Uterus (tissue), 4 donors: ENCODE measurements at places on chromosomes 3 and 15. TPM values are rescaled to one million over a fixed set of nuclear protein-coding genes. Genes with fewer than 3 reads are reported as not detected.

Gene A4GNT
- total RNA-seq = not detected

DNA sequence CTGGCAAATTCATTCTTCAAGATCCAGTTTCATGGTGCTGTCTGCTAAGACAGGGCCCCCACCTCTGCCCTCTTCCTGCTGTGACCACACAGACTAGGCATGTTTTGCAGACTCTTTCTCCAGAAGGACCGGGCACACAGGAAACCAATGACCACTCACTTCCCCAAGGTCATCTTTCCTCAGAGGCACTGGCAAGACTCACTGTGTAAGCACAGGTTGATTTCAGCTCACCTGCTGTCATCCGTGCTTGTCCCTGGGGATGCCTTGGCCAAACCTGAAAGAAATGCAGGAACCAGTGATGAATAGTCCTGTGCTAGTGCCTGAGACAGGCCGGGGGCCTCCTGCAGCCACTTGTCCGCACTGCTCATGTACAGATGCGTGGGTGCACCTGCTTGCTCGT is 33.5 kb downstream of the ALS2CL start:
- DNase-seq = no peak

- no peak for DNase-seq
Observed at GRCh38 chr3:190272747-190273146, 49.5 kb downstream of the CLDN1 start.

- no peak for DNase-seq
Observed at GRCh38 chr3:151156618-151157216, 46.3 kb downstream of the GPR171 start.

DNA sequence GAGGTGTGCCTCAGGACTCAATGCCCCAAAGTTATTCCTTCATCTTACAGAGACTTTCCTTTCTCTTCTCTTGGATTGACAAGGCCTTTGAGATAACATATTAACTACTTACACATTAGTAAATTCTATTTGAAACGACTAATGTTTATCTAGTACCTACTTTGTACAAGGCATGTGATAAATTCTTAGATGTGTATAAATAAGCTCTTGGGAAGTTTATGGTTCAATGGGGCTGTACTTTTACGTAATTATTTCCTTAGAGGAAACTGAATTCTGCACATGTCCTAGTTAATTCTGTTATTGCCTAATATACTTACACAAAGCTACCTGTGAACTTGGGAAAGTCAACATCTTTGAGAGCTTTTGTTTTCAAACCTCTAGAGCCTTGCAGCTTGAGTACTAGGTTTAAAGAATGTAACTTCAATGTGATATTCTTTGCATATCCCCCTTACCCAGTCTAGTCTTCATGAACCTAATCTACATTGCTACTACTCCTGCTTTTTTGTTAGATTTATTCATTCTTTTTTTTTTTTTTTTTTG is 58.5 kb upstream of the RAP2B start:
- DNase-seq = no peak

GRCh38 chr3:194275721-194276120 is 75.4 kb downstream of the CPN2 start:
- peak; percentile 15 for DNase-seq

Gene ARPIN
- 8.2 TPM for total RNA-seq

Gene RAB6B
- total RNA-seq = 12.0 TPM

DNA sequence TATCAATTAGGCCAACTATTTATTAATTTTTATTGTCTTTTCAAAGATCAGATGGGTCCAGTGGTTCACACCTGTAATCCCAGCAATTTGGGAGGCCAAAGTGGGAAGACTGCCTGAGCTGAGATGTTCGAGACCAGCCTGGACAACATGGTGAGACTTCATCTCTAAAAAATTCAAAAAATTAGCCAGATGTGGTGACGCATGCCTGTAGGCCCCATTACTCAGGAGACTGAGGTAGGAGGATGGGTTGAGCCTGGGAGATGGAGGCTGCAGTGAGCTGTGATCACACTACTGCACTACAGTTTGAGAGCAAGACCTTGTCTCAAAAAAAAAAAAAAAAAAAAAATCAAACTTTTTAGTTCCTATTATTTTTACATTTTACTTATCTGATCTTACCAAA is 8.2 kb downstream of the AP3S2 start:
- no peak for DNase-seq

DNA sequence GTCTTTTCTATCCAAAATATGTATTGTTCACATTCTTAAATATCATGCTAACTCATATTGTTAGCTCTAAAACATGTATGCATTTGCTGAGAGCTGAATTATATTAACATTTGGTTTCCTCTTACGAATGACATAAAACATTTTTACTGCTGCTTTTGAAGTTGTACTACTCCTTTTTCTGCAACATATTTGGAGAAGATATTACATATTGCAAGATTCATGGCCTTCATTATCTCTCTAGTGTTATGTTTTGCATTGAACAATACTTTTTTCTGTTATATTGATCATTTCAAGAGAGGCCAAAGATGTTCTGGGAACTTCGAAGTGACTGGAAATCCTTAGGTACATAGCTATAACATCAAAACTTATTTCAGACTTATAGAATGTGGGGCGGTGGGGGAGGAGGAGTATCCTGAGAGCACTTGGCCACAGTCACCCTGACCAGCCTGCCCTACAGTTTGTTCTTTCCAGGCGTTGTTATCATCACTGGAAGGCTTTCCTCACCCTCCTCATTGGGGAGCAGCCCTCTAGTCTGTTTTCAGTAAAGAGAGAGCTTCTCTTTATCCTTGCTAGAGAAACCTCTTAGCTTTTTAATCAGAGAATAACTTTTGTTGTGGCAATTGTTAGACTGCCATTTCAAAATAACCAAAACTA is 868.6 kb downstream of the OTOL1 start:
- DNase-seq = no peak

DNA sequence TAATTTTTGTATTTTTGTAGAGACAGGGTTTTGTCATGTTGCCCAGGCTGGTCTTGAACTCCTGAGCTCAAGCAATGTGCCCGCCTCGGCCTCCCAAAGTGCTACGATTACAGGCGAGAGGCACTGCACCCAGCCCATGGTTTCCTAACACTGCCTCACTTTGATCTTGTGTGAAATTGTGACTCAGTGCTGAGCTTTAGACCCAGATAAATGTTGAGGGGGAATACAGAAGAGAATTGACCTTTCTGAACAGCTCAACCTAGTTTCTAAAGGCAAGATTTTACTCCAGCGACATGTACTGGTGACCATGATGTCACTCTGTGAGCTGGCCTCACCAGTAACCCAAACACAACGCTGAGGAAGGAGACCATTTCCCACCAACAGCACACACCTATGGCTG is 73.5 kb downstream of the ATP1B3 start:
- DNase-seq = no peak

GRCh38 chr15:27086149-27086548 is 115.2 kb downstream of the GABRG3 start:
- DNase-seq = no peak

DNA sequence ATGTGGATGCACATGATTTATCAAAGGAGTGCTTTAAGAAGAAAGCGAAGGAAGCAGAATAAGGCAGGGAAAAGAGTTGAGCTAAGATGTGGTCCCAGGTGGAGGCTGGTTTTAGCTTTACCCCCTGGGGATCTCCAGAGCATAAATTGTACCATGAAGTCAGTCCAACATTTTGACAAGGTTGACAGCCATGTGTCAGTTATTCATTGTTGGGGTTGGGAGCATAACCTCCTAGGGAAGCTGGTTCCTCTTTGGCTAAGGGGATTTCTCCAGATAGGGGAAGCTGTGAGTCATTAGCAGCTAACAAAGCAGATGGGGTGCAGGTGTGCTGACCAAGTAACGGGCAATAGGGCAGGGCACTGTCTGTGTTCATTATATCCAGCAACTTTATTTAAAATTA is 123.7 kb upstream of the IGSF10 start:
- no peak for DNase-seq

GRCh38 chr3:139729300-139729699 is 51.5 kb upstream of the NMNAT3 start:
- DNase-seq = no peak

Gene LMCD1
- 70.9 TPM for total RNA-seq

- DNase-seq = no peak
Observed at GRCh38 chr3:186523022-186523421, 21.2 kb downstream of the CRYGS start.

DNA sequence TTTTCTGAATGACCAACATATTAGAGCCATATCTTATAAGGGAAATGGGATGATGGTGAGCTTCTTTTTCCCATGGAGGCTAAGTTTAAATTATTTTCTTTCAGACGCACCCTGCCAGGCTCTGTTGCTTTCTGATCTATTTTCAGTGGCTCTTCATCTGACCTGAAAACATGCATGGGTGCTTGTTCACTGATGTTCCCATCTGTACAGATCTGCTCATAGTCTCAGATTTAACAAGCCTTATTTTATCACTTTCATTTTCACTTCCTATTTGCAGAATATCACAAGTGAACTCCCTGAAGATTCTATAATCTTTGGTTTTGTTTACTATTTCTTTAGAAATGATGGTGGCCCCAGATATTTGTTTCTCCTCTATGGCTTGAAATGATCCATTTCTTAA is 31.1 kb upstream of the SUCLG2 start:
- DNase-seq = no peak

GRCh38 chr3:17431004-17431403 is 311.4 kb downstream of the TBC1D5 start:
- DNase-seq = no peak

Gene AADACL2
- not detected for total RNA-seq

DNA sequence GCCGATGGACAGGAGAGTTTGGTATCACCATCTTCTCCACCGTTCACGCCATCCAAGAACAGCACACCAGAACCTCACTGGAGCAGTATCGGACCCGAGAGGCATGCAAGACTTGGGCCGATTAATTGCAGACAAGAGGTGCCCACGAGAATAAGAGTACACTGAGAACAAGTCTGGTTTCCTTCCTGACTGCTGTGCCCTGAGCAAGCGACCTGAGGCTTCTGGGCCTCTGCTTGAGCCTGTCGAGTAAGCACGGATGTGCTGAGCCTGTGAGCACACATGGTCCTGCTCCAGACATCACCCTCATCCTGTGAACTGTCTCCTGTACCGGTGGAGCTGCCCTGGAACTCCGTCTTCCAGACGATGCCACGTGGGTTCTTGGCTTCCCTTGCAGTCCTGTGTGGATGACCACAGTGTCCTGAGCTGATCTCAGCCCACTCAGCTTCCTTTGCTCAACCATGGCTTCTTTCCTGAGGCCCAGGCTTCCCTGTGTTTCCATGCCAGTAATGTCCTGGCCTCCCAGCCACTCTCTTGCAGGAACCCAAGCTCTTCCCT is 34.3 kb upstream of the SNRPA1 start:
- DNase-seq = no peak

Gene MAPKAPK3
- total RNA-seq = 32.4 TPM

DNA sequence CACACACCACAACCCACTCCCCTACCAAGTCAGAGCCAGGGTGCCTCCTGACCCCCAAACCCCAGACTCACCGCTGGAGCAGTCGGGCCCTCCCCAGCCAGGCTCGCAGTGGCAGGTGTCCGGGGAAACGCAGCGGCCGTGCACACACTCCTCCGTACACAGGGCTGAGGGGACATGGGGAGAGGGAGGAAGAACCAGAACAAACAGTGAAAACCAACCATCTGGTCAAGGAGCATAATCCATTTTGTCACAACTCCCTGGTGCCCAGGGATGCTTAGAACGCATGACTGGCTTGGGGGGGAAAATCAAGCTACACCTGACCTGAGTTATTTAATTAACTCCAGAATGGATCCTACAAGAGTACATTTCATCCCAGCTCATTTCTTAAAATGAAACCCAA is 159.2 kb downstream of the MEGF11 start:
- DNase-seq = no peak

GRCh38 chr15:73232776-73233175 is 136.0 kb downstream of the HCN4 start:
- no peak for DNase-seq

Gene ALDH1A2
- total RNA-seq = 47.9 TPM

DNA sequence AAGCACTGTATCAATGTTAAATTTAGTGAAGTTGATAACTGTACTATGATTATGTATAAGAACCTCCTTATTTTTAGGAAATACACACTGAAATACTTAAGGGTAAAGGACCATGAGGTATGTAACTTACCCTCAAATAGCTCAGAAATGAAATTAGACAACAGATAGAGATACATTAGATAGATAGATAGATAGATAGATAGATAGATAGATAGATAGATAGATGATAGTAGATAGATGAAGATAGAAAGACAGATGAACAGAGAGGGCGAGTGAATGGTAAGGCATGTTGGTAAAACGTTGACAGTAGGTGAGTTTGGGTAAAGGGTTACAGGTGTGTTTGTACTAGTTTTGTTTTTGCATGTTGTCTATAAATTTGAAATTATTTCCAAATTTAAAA is 38.0 kb upstream of the ACAN start:
- no peak for DNase-seq

Gene ADAM10
- 126 TPM for total RNA-seq

- DNase-seq = no peak
Observed at GRCh38 chr3:24062916-24063315, 117.8 kb downstream of the NR1D2 start.

DNA sequence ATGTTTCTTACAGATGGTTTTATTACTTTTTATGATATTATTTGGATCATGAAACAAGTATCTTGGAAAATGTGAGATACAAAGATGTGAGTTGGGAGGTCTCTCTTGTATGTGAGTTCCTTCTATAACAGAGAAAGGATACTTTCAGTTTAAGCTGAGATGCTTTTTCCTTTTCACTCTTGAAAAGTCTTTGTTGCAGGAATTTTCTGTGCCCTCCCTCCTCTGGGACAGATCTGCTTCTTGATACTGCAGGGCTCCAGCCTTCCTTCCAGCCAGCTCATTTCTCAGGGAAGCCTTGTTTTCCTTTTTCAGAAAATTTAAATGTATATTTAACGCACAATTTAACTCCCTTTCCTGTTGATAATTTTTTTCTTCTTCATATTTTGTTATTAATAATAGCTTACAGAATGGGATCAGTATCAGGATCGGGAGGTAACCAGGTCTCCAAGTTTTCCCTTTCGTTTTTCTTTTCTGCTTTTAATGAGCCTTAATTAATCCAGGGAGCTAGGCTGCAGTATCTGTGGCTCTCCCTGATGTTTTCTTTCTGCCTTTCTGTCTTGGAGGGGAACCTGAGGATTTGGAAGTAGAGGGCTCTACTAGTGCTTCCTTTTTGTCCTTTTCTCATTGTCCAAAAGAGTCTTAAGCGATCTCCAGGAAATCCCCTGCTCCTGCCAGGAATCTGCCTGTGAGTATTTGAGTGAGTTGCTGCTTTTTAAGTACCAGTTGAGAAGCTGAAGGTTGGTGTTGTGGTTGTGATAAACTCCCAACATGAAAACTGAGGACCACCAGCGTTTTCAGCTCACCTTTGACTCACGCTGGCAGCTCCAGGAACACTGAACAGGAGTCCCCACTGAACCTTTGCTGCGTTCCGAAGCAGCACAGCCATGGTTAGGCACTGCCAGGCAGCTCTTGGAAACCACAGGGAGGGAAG is 105.7 kb downstream of the IGF1R start:
- no peak for DNase-seq

DNA sequence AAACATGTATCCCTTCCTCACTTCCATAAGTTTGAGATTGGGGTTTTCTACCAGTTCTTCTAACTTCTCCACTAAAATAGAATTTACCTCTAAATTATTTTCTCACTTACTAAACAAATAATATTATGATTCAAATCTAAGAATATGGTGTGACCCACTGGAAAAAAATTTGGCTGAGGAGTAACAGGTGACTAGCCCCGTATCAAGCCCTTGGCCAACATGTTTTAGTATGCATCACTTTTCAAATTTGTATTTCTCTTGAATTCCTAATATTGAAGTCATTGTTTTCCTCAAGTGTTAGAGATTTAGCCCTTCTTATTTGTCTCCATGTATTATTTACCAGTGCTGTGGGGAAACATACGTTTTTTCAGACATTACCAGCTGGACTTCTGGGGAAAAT is 759.4 kb downstream of the NSUN3 start:
- no peak for DNase-seq

- no peak for DNase-seq
Observed at GRCh38 chr3:174202561-174202960, 656.6 kb upstream of the NAALADL2 start.

Gene ALPK3
- total RNA-seq = 1.0 TPM
